Smooth muscle cell of the pulmonary artery (primary cell): ENCODE measurements at places on chromosomes 7 and 10. TPM values are rescaled to one million over a fixed set of nuclear protein-coding genes. Genes with fewer than 3 reads are reported as not detected.

The ZNF511 gene
- 16.1 and 17.1 TPM in 2 replicates for total RNA-seq

The XRCC2 gene
- total RNA-seq, result 0.86 and 1.2 TPM in 2 replicates

The C10orf90 gene
- total RNA-seq, result 0.13 and 0.26 TPM in 2 replicates

The ZNF92 gene
- 2.5 and 3.1 TPM in 2 replicates for total RNA-seq

The TAS2R4 gene
- total RNA-seq, result 1.5 and 1.9 TPM in 2 replicates

The CYP17A1 gene
- not detected in 2 replicates for total RNA-seq

The ITPRID1 gene
- total RNA-seq, result not detected in 2 replicates

The TUBAL3 gene
- not detected in 2 replicates for total RNA-seq

The TRPV6 gene
- total RNA-seq, result not detected in 2 replicates

The MYL7 gene
- total RNA-seq, result not detected in 2 replicates

The NEBL gene
- 0.65 TPM in 1 of 2 replicates, not detected in the other for total RNA-seq

The ASZ1 gene
- total RNA-seq, result not detected in 2 replicates

The NRAP gene
- total RNA-seq, result under 0.01 TPM in 1 of 2 replicates, not detected in the other

The COL28A1 gene
- total RNA-seq, result 0.07 and 0.17 TPM in 2 replicates

The SLC13A1 gene
- total RNA-seq, result not detected in 2 replicates

The ALDH18A1 gene
- 183 and 185 TPM in 2 replicates for total RNA-seq

The LOXL4 gene
- 28.7 and 138 TPM in 2 replicates for total RNA-seq

The TYW1B gene
- total RNA-seq, result 1.5 and 3.7 TPM in 2 replicates

The SPAM1 gene
- total RNA-seq, result not detected in 2 replicates

The GBX1 gene
- not detected in 2 replicates for total RNA-seq

The MBLAC1 gene
- 2.3 and 2.7 TPM in 2 replicates for total RNA-seq

The PCLO gene
- 0.03 and 0.07 TPM in 2 replicates for total RNA-seq

The KIAA1549 gene
- total RNA-seq, result 0.85 and 1.6 TPM in 2 replicates
